Stimulated activated memory B cell treated with anti-CD40 and anti-IgM and Interleukin-4, amounts not matched to agents 10 μg/mL and 1 μg/mL and 100 μg/mL, for 72 hours (primary cell): ENCODE measurements at places on chromosomes 5 and 9.

GRCh38 chr9:115367780-115368525 lies 250.0 kb upstream of the TNC start:
- no peak for ATAC-seq

DNA sequence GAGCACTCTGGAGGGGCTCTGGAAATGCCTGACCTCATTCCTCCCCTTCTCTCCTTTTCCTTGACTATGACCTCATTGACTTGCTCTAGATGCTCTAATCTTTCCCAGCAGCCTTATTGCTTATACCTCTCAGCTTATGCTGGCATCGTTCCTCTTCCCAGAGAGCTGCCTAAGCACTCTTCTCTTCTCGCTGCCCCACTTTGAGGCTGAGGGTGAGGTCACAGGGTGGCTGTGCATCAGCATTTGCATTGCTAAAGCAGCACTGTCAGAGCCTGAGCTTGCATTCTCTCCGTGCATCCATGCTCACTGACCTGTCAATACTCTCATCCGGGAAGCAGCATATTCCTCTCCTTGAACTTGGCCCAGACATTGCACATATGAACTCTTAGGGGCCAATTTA lies 96.4 kb upstream of the NTRK2 start:
- ATAC-seq = no peak

GRCh38 chr5:42881416-42882117 lies 69.9 kb upstream of the SELENOP start:
- no peak for ATAC-seq

DNA sequence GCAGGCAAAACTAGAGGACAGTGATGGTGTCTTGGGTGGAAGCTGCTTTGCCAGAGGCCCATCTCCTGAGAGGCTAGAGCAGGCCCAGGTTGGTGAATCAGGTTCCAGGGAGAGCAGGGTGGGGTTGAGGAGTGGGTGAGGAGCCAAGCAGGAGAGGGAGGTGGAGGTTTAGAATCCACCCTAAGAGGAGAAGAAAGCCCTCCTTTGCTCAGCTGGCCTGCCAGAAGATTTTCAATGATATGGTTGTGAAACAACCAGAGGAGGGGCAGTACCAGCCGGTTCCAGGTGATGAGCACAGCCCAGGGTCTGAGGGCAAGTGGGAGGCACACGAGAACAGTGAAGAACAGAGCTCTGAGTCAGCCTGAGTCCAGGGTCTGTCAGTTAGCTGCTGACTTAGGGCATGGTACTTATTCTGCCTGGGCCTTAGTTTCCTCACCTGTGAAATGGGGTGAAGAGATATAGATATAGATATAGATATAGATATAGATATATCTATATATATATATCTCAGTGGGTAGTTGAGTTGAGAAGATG lies 17.8 kb downstream of the PPARGC1B start:
- ATAC-seq = no peak

DNA sequence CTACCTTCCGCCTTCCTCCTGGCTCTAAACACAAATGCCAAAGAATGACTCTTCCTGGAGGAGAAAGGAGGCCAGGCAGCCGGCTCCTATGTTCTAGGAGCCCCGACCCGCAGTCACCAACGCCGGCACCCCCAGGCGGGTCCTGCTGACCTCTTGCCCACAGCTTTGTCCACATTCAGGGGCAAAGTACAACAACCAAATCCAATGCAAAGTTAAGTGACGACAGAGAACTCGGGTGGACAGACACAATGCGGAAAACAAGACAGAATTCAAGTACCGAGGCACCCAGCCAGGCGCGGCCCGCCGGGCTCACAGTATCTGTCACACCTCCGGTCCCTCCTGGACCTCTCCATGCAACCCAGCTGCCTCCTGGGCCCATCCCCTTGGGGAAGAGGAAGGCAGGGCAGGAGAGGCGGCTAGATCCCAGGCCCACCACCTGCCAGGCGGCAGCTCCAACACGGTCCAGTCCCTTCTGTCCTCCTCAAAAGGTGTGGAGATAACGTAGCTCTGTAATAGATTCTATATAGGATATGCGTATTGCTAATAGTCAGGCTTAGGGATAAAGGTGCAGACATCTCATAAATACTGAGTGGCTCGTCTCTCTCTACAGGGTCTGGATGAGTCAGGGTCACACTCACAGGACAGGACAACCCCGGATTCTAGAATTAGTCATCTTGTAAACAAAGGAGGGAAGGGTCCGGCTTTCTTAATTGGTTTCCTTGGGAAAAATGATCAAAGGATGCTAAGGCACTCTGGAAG lies 46.9 kb upstream of the UBAC1 start:
- ATAC-seq = no peak

GRCh38 chr9:1962122-1962521 lies 53.0 kb upstream of the SMARCA2 start:
- no peak for ATAC-seq
